Smooth muscle cell of the brain vasculature (primary cell): ENCODE measurements at places on chromosomes 13 and 19.

GRCh38 chr19:32687681-32688080 is 3.9 kb upstream of the NUDT19 start:
- no peak for DNase-seq

DNA sequence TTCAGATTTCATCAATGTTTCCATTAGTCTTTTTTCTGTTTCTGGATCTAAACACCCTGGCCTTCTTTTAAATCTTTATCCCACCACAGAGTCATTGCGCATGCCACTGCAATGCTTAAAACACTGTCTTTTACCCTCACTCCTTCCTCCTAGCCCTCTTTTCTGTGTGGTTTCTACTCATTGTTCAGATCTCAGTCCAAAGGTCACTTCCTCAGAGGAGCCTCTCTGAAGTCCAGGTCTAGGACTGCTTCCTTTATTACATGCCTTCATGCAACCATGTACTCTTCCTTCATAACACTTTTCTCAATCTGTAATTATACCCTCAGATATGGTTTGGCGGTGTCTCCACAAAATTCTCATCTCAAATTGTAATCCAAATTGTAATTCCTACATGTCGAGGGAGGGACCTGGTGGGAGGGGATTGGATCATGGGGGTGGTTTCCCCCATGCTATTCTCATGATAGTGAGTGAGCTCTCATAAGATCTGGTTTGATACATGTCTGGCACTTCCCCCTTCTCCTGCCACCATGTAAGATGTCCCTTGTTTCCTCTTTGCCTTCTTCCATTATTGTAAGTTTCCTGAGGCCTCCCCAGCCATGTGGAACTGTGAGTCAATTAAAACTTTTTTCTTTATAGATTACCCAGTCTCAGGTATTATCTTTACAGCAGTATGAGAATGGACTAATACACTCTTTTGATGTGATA is 808.9 kb downstream of the DIAPH3 start:
- no peak for DNase-seq

DNA sequence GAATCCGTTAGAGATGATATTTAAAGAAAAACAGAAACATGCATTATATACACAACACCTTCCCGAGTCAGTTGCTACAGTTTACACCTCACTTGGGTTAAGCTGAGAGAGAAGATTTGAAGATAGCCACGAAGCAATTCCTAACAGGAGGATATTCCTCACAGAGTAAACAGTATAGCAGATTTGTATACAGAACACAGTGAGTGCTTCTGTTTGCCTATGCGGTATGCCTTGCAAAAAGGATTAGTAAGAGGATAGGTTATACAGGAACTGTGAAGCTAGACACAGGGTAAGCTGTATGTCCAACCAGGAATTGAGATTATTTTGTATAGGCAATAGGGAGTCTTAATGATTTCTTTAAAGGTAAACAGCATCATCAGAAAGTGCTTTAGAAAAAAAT is 471.8 kb downstream of the LIG4 start:
- DNase-seq: no peak

GRCh38 chr19:33724021-33724720 is 72.5 kb upstream of the KCTD15 start:
- DNase-seq: no peak
